Peyer's patch (tissue), 4 donors: ENCODE measurements at places on chromosomes 2 and 18.

GRCh38 chr18:9563331-9563730, 51.0 kb downstream of the PPP4R1 start:
- no peak for DNase-seq

- DNase-seq: no peak
Measured at GRCh38 chr18:77086034-77086433, 46.5 kb downstream of the MBP start.

DNA sequence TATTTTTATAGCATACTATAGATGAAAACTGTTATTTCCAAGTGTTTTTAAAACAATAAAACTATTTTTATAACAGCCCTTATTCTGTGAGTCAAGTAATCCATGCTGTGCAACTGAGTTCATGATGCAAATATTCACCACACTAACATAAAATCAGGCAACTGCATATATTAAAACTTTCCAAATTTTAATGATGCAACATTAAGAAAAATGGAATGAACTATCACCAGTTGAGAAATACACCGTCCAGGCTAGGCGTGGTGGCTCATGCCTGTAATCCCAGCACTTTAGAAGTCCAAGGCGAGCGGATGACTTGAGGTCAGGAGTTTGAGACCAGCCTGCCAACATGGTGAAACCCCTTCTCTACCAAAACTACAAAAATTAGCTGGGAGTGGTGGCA, 114.5 kb downstream of the CDH2 start:
- no peak for DNase-seq

DNA sequence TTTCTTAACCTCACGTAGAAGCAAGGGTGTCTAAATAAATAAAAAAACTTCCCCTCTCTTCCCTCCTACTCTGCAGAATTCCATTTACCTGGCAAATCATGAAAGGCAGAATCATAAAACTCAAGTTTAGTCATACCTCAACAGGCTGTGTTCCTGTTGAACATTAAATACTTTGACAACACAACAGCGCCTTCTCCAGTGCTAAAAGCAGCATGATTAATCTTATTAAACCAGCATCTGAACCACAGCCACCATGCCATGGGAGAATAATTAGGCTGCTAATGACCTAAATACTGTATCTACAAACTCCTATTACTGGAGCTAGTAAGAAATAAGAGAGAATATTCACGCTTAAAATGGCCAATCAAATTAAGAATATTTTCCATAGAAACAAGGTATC, 68.1 kb downstream of the CDH2 start:
- no peak for DNase-seq

- DNase-seq: no peak
Measured at GRCh38 chr2:59586176-59586575, 967.3 kb downstream of the BCL11A start.

GRCh38 chr2:172052000-172052983, 33.0 kb upstream of the DLX1 start:
- DNase-seq: no peak

GRCh38 chr18:65936678-65937077, 185.9 kb downstream of the CDH7 start:
- DNase-seq: no peak

DNA sequence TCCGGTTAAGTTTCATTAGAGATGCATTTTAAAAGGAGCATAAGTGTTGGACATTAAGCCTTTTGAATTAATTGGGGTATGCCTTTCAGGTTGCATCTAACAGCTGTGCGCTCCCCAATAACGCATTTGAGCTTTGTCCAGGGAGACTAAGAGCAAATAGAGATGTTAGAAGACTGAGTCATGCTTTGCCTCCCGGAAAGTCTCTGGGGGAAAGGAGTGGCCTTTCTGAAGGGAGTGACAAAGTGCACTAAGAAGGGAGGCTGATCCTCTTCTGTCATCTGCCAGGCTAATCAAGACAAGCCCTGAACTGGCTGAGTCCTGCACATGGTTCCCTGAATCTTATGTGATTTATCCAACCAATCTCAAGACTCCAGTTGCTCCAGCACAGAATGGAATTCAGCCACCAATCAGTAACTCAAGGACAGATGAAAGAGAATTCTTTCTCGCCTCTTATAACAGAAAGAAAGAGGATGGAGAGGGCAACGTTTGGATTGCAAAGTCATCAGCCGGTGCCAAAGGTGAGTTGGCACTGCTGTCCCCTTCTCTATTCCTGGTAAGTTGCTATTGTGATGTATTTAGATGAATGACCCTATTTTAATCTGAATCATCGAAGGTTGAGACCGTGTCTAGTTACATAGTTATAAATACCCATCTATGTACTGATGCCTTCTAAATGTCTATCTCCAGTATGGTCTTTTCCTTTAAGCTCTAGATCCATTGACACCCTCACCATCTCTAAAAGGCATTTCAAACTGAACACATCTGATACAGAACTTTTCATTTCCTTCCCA, 12.1 kb downstream of the TTL start:
- no peak for DNase-seq

DNA sequence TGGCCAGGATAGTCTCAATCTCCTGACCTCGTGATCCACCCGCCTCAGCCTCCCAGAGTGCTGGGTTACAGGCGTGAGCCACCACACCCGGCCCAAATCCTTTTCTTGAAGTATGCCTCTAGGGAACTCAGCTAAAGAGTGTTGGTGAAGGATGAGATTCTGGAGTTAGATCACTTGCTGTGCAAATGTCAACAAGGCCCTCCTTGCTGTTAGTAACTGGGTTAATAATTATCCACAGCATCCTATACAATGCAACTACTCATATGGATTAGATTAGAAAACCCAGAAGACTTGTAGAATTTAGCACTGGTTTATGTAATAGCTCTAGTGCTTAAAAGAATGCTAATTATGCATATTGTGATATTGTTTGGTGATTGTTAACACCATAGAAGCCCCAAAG, 310.8 kb upstream of the TFPI start:
- no peak for DNase-seq

DNA sequence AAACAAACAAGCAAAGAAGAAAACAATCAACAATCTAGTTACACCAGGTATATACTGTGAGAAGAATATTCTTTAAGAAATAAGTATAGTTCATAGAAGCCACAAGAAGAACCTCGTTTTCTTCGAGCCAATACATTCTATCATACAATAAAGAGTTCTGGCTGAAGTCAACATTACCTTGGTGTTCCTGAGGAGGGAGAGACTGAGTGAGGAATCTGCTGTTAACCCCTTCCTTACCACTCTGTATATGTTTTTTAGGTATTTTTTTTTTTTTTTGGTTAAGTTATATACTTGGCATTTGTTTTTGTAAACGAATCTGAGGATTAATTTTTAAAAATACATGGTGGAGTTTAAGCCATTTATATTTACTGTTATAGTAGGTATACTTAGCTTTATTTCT, 412.5 kb downstream of the NUP35 start:
- no peak for DNase-seq

- no peak for DNase-seq
Measured at GRCh38 chr2:111687911-111688310, 196.1 kb downstream of the ANAPC1 start.

DNA sequence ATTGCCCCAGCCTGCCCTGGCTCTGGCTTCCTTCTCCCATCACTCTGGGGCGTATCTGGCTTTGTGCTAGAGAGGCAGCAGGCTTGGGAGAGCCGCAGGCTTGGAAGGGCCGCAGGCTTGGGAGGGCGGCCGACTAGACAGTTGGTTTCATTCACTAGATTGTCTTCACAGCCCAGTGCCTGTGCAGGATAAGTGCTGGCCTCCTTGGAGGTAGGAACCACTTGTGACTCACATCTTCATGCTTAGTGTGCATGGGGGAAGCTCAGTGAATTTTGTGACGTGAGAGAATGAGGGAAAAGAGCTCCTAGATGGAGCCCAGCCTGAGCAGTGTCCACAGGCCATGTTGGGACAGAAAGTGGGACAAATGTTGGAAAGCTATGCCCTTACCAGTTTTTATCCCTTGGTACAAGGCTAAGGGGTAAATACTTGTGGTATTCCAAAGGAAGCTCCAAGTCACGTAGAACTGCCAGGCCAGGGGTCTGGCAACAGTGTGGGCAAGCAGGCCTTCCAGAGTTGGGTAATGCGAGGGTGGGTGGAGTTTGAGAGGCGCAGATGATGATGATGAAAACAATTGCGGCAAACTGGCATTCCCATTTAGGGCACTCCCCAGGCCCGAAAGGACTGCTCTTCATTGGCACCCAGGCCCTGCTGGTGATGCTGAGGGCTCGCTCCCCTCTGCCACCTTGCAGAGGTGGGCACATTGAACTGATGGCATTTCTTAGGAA, 100.1 kb downstream of the DDX1 start:
- no peak for DNase-seq

DNA sequence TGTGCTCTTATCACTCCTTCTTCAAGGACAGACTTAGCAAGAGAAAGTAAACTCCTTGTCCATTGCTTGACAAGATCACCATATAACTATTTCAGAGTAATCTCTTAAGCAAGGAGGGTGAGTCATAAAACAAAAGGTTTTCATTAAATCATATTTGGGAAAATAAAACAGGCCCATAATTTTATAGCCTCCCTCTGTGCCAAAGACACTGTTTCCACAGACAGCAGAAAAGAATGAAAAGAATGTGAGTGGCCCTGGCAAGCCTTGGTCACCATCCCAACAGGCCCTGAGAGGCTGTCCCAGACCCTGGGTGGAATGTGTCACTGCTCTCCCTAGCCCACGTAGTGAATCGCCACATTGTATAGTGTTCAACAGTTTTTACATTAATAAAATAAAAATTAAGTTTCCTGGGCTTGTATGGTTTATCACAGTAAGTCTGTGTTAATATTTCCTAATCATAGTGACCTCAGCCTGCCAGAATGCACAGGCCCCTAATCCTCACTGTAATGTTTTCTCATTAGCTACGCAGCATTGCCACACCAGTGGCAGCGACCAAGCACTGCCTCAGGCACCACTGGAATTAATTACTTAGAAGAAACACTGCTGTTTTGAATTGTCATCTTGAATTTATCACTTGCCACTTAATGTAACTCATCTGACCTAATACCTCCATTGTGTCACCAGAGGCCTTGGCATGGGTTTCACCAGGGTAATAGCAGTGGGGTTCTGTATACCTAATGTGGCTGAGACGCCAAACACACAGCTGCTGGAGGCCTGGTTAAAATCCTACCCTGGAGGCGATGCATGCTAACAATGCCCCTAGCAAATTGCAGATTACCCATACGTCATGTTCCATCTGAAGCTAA, 401.9 kb downstream of the LNPK start:
- no peak for DNase-seq

DNA sequence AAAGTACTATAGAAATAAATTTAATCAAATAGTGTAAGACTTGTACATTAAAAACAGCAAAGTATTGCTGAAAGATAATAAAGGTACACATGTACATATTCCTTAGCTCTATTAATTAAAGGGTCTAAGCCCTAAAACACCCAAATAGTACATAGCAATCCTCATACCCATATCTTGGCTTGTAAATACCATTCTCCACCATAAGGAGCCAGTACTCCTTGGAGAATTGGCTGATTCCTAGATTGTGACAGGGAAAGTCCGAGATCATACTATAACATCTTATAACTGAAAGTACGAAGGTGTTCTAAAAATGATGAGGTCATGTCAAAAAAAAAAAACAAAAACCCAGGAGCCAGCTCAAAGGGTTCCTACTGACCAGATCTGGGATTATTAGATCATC, 614.6 kb downstream of the SUCLG1 start:
- no peak for DNase-seq

DNA sequence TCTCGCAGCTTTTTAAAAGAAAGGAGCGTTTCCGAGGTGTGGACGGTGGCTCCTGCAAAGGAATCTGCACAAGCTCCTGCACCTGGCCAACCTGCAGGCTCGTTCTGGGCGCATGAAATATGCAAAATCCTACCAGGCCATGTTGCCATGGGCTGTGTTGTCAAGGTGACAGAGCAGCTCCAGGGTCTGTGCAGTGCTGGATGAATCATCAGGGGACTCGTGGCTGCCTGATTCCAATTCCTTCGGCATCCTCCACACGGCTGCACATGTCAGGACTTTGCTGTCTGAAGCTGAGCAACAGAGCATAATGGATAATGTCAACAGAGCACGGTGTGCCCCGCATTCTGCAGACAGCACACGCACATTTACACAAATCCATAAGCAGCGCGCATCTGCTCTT, 120.5 kb downstream of the EIPR1 start:
- no peak for DNase-seq

- DNase-seq: no peak
Measured at GRCh38 chr2:136242687-136243277, 124.8 kb upstream of the CXCR4 start.

DNA sequence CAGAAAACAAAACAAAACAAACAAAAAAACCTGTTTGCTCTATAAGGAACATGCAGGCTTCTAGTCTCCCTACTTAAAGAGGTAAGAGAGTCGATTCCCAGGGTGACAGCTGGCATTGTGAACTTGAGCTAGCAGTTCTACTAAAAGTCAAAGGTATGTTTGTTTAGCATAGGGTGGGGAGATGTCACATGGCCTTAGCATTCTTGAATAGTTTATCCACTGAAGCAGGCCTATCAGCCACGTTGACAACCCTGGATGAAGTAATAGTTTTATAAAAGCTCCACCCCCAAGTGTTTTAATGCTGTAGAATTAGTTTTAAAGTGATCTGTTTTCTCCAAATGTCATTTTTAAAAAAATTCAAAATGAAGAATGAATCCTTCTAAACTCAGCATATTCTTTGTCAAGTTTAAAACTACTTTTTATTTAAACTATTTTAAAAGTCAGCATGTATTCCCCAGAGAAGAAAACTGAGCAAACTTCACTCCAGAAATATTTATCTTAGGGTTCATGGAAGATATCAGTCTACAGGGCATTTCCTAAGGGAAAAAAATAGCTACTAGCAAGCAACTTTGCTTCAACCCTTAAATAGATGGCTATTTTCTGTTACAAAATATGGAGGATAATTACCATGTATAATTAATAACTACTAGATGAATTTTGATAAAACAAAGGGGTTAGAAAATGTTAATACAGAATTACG, 1.7 kb downstream of the MYOM1 start:
- peak; percentile 76 for DNase-seq
